Fibroblast of skin of back (primary cell): ENCODE measurements at places on chromosomes 16 and 17.

GRCh38 chr17:67499685-67500084, 122.6 kb downstream of the PITPNC1 start:
- DNase-seq, result no peak

DNA sequence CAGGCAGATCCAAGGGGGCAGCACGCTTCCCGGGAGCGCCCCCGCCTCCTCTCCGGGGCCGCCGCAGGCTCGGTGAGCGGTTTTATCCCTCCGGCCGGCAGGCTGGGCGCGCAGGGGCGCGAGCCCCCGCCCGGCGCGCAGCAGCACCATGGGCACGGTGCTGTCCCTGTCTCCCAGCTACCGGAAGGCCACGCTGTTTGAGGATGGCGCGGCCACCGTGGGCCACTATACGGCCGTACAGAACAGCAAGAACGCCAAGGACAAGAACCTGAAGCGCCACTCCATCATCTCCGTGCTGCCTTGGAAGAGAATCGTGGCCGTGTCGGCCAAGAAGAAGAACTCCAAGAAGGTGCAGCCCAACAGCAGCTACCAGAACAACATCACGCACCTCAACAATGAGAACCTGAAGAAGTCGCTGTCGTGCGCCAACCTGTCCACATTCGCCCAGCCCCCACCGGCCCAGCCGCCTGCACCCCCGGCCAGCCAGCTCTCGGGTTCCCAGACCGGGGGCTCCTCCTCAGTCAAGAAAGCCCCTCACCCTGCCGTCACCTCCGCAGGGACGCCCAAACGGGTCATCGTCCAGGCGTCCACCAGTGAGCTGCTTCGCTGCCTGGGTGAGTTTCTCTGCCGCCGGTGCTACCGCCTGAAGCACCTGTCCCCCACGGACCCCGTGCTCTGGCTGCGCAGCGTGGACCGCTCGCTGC, 832 bp downstream of the CDK5R1 start:
- DNase-seq, result peak; percentile 42

DNA sequence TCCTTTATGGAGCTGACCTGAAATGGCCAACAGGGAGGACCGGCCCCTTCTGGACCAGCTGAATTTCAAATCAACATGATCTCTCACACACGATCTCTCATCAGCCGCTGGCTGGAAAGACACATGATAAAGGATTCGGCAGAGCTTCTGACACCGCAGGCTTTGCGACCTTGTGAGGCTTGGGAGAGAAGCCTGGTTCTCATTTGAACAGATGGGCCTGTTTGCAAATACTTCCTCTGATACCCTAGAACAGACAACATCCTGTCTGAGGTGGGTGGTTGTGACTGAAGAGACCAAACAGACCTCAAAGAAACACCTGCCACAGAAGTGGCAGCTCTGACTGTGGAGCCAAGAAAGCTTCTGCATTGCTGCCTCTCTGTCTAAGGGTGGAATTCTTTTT, 77.9 kb upstream of the SDK2 start:
- no peak for DNase-seq

- peak; percentile 23 for DNase-seq
Observed at GRCh38 chr17:17570140-17570797, 21.2 kb downstream of the PEMT start.

- no peak for DNase-seq
Observed at GRCh38 chr17:27153005-27153404, 140.9 kb upstream of the WSB1 start.
